ENCODE measurements at places on chromosomes 1 and 21. TPM values are rescaled to one million over a fixed set of nuclear protein-coding genes. Genes with fewer than 3 reads are reported as not detected.

TSPAN1 gene
- total RNA-seq: 3.5 TPM

PTAFR gene
- 0.16 TPM for total RNA-seq

TBX15 gene
- 0.05 TPM for total RNA-seq

METTL18 gene
- 4.6 TPM for total RNA-seq

LGR6 gene
- 0.77 TPM for total RNA-seq

CHRM3 gene
- total RNA-seq: 0.03 TPM

SPRR1A gene
- not detected for total RNA-seq

TMEM59 gene
- total RNA-seq: 130 TPM

MARK1 gene
- 0.32 TPM for total RNA-seq

WDR47 gene
- 11.3 TPM for total RNA-seq

MYOM3 gene
- total RNA-seq: 6.7 TPM

RAP1GAP gene
- total RNA-seq: 10.7 TPM

DRAXIN gene
- 0.03 TPM for total RNA-seq

MAB21L3 gene
- not detected for total RNA-seq

All from A549 treated with Hydrocortisone at 1 μM for 4 hours (cell line).